ENCODE measurements at places on chromosomes 12 and 14.
A peak's percentile ranks its signal among the peaks of the same experiment; 100 is the strongest.

DNA sequence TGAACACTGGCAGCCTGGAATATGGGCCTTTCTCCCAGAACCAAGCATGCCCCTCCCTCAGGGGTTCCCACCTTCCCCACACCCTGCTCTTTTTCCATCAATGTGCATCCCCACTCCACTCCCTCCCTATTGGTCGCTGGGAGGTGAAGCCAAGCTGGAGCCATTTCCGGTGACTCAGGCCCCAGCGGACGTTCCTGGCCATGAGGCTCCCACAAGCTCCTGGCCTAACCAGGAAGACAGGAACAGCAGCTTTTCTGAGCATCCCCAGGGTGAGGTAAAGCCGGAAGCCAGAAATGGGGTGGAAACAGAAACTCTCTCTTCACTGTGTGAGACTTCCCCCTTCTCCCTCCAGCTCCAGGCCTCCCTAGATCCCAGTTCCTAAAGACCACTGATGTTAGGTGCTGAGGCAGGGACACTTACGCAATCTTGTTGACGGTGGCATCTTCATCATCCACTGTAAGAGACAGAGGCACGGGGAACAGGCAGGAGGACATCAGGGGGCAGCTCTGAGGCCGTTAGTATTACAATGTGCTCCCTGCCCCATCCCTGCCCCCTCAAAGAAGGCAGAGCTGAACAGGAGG is 5.1 kb downstream of the LMBR1L start:
- DNase-seq = peak; percentile 9

GRCh38 chr14:102988054-102988453 is 65.6 kb downstream of the AMN start:
- DNase-seq = no peak

GRCh38 chr14:65279510-65279909 is 133.0 kb upstream of the FUT8 start:
- no peak for DNase-seq

GRCh38 chr12:55995366-55995765 is 1.7 kb upstream of the SUOX start:
- DNase-seq = no peak

- DNase-seq = peak; percentile 88
Observed at GRCh38 chr12:26369588-26369987, 174.2 kb downstream of the SSPN start.

Data from M059J (cell line).